T-helper 1 cell (primary cell): ENCODE measurements at places on chromosomes 5 and 9.

DNA sequence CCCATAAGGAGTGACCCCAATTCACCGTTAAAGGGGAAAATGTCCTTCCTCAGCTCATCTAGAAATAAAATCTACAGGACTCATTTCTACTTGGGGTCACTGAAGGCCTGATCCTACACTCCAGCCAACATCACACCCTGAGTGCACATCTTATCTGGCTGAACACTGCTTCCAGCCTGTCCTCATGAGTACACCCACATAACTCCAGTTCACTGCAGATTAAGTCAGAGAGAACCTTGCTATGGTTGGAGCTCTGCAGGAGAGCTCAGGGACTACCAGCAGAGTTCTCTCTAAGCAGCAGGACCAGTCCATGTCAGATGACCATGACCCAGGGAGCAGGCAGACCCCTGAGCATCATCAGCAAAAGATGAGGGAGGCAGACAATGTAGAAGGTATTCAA is 126.9 kb upstream of the MAP3K1 start:
- DNase-seq, result no peak

DNA sequence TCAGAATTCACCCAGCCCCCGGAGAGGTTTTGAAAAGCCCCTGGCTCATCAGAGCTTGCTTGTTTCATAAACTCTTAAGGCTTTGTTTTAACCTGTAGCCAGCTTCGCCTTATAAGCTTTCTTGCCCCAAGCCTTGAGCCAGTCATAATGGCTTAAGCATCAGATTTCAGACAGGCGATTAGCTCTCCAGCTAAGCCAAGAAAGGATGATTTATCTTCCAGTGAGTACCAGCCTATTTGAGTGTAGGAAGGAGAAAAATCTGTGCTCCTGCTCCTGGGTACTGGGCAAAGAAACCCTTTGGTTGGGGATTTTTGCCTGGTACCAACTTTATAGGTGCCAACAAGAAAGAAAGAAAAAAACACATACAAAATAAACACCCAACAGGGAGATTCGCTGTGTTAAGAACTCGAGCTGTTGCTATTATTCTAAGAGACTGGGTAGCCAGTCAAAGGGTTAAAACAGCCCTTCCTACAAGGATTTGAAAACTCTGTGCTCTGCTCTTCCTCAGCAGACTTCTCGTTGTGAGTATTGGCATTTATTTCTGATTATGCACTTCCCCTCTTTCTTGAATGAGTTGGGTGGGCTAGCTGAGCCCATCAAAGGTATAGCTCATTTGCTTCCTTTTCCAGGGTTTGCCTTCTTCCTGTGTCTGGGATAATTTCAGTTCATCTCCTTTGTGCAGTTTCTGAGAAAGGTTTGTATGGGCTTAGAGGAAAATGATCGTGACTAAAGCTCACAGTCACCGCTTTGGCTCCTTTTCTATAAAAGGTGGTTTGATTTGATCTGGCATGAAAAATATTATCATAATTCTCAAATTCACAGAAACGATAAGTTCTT is 157.2 kb upstream of the DMRT1 start:
- no peak for DNase-seq

DNA sequence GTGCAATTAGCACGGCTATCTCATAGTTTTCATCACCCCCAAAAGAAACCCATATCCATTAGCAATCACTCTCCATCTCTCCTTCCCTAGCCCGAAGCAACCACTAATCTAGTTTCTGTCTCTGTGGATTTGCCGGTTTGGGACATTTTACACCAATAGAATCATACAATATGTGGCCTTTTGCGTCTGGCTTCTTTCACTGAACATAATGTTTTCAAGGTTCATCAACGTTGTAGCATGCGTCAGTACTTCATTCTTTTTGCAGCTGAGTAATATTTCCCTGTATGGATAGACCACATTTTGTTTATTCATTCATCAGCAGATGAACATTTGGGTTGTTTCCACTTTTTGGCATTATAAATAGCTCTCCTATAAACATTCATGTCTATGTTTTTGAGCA is 75.4 kb upstream of the TBC1D2 start:
- no peak for DNase-seq

DNA sequence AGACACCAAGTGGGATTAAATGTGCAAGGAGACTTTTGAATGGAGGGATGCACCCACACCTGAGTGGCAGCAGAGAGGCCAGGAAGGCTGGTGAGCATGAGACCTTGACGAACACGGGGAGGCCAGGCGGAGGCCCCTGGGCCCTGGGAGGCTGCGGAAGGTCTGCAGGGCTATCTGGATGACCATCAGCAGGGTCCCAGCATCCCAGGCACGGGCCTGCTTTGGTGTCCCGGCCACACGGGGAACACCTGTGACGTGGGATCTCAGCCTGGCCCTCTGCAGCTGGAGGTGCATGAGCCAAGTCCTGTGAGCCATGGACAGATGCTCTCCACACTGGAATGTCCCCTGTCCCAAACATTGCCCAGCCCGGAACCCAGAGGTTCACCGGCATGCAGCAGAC is 174.0 kb upstream of the FOXD4L5 start:
- DNase-seq, result no peak
